ENCODE measurements at places on chromosomes 7 and 10. TPM values are rescaled to one million over a fixed set of nuclear protein-coding genes. Genes with fewer than 3 reads are reported as not detected.
A peak's percentile ranks its signal among the peaks of the same experiment; 100 is the strongest.

OPN1SW gene
- total RNA-seq, result not detected

MNX1 gene
- not detected for total RNA-seq

DNA sequence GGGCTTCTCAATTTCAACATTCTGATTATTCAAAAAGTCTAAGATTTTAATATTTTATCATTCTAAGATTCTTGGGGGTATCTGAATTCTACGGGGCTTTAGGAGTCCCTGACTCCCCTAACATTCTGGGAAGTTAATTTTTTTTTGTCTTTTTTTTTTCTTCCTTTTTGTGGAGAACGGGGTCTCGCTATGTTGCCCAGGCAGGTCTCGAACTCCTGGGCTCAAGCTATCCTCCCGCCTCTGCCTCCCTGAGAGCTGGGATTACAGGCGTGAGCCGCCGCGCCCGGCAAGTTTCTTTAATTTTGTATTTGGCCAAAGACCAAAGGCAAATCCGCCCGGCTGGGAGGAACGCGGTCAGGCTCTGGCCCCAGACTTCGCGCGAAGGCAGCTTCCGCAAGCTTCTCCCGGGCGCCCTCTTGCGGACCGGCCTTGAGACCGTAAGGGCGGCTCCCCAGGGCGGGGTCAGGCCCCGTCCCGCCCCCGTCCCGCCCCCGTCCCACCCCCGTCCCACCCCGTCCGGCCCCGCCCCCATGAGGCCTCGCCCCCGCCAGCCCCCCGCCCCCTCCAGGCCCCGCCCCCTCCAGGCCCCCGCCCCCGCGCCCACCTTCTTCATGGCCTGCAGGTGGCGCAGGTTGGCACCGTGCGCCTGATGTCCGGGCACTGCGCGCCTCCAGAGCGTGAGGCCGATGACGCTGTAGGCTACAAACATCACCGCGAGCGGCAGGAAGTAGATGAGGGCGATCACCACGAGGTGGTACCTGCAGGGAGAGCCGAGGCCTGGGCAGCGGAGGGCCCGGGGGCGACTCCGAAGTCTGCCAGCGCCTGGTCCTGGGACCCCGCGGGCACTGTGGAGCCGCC, 8.2 kb downstream of the TACR2 start:
- peak; percentile 94 for DNase-seq

DNA sequence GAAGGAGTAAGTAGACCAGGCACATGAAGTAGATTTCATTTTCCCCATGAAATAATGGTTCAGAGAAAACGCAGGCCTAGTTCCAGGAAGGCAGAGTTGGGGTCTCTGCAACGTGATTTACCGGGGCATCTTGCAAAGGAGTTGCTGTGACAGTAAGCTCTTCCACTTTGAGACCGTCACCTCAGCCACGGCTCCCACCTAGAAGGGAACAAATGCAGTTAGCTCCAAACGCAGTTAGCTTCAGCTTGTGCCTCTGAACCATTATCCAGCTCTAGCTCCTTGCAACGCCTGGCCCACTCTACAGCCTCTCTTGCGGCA, 7.0 kb upstream of the MYO1G start:
- DNase-seq, result no peak

GRCh38 chr10:94490789-94491039, 54.9 kb upstream of the HELLS start:
- DNase-seq, result no peak

GRCh38 chr10:37488792-37489657, 363.6 kb downstream of the ANKRD30A start:
- no peak for DNase-seq

DNA sequence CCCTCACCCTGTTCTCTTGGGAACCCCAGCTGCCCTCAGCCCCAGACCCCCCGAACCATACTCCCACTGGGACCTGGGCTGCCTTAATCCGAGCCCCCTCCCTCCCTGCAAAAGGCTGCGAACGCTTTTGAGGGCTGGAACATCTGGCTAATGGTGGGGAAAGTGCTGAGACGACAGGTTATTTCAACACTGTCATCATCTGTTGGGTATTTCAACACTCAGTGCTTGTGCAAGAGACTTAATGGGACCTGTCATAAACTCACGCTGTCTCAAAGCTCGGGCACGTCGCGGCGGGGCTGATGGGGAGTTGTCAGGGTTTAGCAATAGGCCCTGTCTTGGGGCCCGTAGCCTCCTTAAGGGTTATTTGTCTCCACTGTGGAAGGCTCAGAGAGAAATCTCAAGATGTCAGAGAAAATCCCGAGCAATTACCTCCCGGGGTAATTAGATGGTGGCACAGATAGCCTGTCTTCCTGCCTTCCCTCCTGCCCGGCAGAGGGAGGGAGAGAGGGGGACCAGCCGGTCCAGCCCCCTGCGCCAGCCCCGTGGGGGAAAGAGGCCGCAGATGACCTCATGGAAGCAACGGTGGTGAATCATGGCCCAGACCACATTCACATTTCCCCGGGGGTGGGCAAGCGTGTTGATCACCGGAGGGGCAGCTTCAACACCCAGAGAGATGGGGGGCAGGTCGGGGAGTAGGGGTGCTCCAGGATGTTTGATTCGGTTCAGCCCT, 88.7 kb upstream of the MYL10 start:
- peak; percentile 93 for DNase-seq

- no peak for DNase-seq
These were observed 78.7 kb downstream of the EMX2 start for GRCh38 chr10:117621196-117621595.

Measured in psoas muscle (tissue), 8 donors.